Spinal cord (tissue), 10 donors: ENCODE measurements at places on chromosomes 6 and 20. TPM values are rescaled to one million over a fixed set of nuclear protein-coding genes. Genes with fewer than 3 reads are reported as not detected.

The OPRM1 gene
- polyA plus RNA-seq = 2.5 TPM

The TCP11 gene
- 0.48 TPM for polyA plus RNA-seq

The ALDH5A1 gene
- polyA plus RNA-seq = 68.3 TPM

The ZNF334 gene
- polyA plus RNA-seq = 25.0 TPM

The RNF182 gene
- 37.2 TPM for polyA plus RNA-seq

The HLA-DQB1 gene
- 2.7 TPM for polyA plus RNA-seq

The LY6G6D gene
- 2.3 TPM for polyA plus RNA-seq

The LHFPL5 gene
- 2.0 TPM for polyA plus RNA-seq

The SAMD5 gene
- 4.3 TPM for polyA plus RNA-seq

The PKHD1 gene
- polyA plus RNA-seq = 0.16 TPM

The MUC21 gene
- 0.08 TPM for polyA plus RNA-seq

The CDSN gene
- not detected for polyA plus RNA-seq
